Large intestine (tissue), 12 donors: ENCODE measurements at places on chromosomes 7 and 10.
A peak's percentile ranks its signal among the peaks of the same experiment; 100 is the strongest.

- no peaks in the 10 kb centered on the region for H3K4me1 ChIP-seq
- H3K27me3 ChIP-seq = no peaks in the 10 kb centered on the region
- H3K27ac ChIP-seq = no peak overlapping the region
Measured at GRCh38 chr7:14420768-14421167, 431.3 kb upstream of the ETV1 start.

- no peaks in the 10 kb centered on the region for H3K27me3 ChIP-seq
- no peak for DNase-seq
- no peaks in the 10 kb centered on the region for H3K36me3 ChIP-seq
Measured at GRCh38 chr10:114523876-114524275, 119.6 kb upstream of the AFAP1L2 start.

GRCh38 chr10:74641659-74642058 lies 184.7 kb upstream of the KAT6B start:
- no peaks in the 10 kb centered on the region for H3K4me1 ChIP-seq
- no peaks in the 10 kb centered on the region for H3K27me3 ChIP-seq
- no peak overlapping the region for H3K4me3 ChIP-seq
- DNase-seq = no peak

DNA sequence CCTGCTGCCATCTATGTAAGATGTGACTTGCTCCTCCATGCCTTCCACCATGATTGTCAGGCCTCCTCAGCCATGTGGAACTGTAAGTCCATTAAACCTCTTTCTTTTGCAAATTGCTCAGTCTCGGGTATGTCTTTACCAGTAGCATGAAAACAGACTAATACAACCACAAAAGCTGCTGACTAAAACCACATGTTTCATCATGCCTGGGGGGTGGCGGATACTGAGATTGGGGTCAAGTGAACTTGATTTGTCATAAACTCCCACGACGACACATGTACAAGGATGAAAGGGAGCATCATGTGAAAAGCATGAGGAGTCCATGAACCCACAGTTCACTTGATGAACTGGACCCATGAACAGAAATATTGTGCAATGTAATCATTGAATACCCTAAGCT lies 134.9 kb upstream of the ANK3 start:
- no peak overlapping the region for H3K4me3 ChIP-seq
- H3K27me3 ChIP-seq = no peaks in the 10 kb centered on the region
- H3K27ac ChIP-seq = no peak overlapping the region
- H3K4me1 ChIP-seq = no peaks in the 10 kb centered on the region
- DNase-seq = no peak

GRCh38 chr10:86025509-86025908 lies 341.1 kb downstream of the GRID1 start:
- peak; percentile 12 for DNase-seq
- no peaks in the 10 kb centered on the region for H3K4me1 ChIP-seq
- H3K27me3 ChIP-seq = no peaks in the 10 kb centered on the region

GRCh38 chr10:129579228-129579627 lies 112.2 kb downstream of the MGMT start:
- H3K4me1 ChIP-seq = no peaks in the 10 kb centered on the region
- DNase-seq = no peak
- H3K36me3 ChIP-seq = no peaks in the 10 kb centered on the region
- H3K4me3 ChIP-seq = no peak overlapping the region

- H3K4me3 ChIP-seq = no peak overlapping the region
- H3K27me3 ChIP-seq = no peaks in the 10 kb centered on the region
- DNase-seq = no peak
Measured at GRCh38 chr10:11546581-11546980, 64.9 kb downstream of the USP6NL start.

GRCh38 chr10:84537447-84537931 lies 209.1 kb downstream of the CCSER2 start:
- H3K36me3 ChIP-seq = no peaks in the 10 kb centered on the region
- no peak overlapping the region for H3K27ac ChIP-seq
- H3K4me3 ChIP-seq = no peak overlapping the region
- no peaks in the 10 kb centered on the region for H3K4me1 ChIP-seq
- peak; percentile 31 for DNase-seq

GRCh38 chr10:11146402-11147171 lies 128.9 kb downstream of the CELF2 start:
- no peaks in the 10 kb centered on the region for H3K27me3 ChIP-seq
- no peaks in the 10 kb centered on the region for H3K36me3 ChIP-seq
- peaks cover 8% of the 10 kb centered on the region for H3K4me1 ChIP-seq
- H3K4me3 ChIP-seq = no peak overlapping the region

- H3K4me3 ChIP-seq = no peak overlapping the region
- DNase-seq = no peak
- no peak overlapping the region for H3K27ac ChIP-seq
- peaks cover 3% of the 10 kb centered on the region for H3K27me3 ChIP-seq
- H3K36me3 ChIP-seq = no peaks in the 10 kb centered on the region
Measured at GRCh38 chr10:127755753-127756152, 18.8 kb downstream of the FOXI2 start.

- H3K36me3 ChIP-seq = peaks cover 23% of the 10 kb centered on the region
- DNase-seq = no peak
- H3K27me3 ChIP-seq = no peaks in the 10 kb centered on the region
- H3K4me3 ChIP-seq = peak overlapping the region; percentile 94
Measured at GRCh38 chr7:73737491-73738219, 947 bp downstream of the ABHD11 start.

- no peak overlapping the region for H3K4me3 ChIP-seq
- peaks cover 9% of the 10 kb centered on the region for H3K4me1 ChIP-seq
- no peak for DNase-seq
- H3K27me3 ChIP-seq = no peaks in the 10 kb centered on the region
Measured at GRCh38 chr10:67261300-67261797, 335.5 kb downstream of the LRRTM3 start.

DNA sequence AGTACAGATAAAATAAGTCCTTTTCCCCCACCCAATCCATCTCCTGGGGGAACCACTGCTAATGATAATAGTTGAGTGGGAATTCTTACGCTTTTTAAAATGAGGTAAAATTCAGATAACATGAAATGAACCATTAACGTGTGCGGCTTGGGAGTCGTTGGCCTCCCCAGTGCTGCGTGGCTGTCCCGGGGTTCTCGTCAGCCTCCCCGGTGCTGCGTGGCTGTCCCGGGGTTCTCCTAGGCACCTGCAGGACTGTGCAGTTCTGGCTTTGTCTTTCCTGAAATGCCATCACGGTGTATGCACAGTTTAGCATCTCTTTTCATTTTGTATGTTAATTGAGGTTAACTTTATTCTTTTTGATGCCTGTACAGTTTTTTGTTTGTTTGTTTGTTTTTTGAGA lies 13.5 kb downstream of the SUN1 start:
- peaks cover 57% of the 10 kb centered on the region for H3K36me3 ChIP-seq
- no peaks in the 10 kb centered on the region for H3K27me3 ChIP-seq
- H3K4me1 ChIP-seq = peaks cover 2% of the 10 kb centered on the region
- no peak for DNase-seq

GRCh38 chr7:32501522-32501921 lies 6.2 kb downstream of the AVL9 start:
- H3K27ac ChIP-seq = no peak overlapping the region
- no peaks in the 10 kb centered on the region for H3K27me3 ChIP-seq
- no peaks in the 10 kb centered on the region for H3K4me1 ChIP-seq
- H3K36me3 ChIP-seq = peaks cover 2% of the 10 kb centered on the region
- DNase-seq = no peak

DNA sequence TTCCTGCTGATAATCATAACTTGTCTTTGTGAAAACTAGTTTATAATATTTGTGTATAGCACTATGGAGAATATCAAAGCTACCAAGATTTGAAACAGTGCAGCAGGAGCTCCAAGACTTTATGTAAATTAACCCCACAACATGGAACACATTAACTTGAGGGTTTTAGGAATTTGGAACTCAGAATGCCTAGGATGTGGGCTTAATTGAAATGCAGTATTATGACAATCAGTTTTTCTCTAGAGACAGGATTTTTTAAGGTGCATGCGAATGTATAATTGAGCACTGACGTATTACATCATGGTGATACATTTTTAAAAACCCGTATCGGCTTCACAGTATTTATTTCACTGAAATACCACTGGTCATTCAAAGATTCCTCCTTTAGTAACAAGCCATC lies 313.1 kb upstream of the DGKB start:
- no peak overlapping the region for H3K27ac ChIP-seq
- DNase-seq = no peak
- no peaks in the 10 kb centered on the region for H3K36me3 ChIP-seq
- H3K27me3 ChIP-seq = no peaks in the 10 kb centered on the region
- H3K4me3 ChIP-seq = no peak overlapping the region
- no peaks in the 10 kb centered on the region for H3K4me1 ChIP-seq

GRCh38 chr7:16916105-16916639 lies 34.4 kb upstream of the AGR3 start:
- peak; percentile 58 for DNase-seq
- peaks cover 29% of the 10 kb centered on the region for H3K4me1 ChIP-seq
- H3K4me3 ChIP-seq = no peak overlapping the region
- no peaks in the 10 kb centered on the region for H3K36me3 ChIP-seq
- no peaks in the 10 kb centered on the region for H3K27me3 ChIP-seq

DNA sequence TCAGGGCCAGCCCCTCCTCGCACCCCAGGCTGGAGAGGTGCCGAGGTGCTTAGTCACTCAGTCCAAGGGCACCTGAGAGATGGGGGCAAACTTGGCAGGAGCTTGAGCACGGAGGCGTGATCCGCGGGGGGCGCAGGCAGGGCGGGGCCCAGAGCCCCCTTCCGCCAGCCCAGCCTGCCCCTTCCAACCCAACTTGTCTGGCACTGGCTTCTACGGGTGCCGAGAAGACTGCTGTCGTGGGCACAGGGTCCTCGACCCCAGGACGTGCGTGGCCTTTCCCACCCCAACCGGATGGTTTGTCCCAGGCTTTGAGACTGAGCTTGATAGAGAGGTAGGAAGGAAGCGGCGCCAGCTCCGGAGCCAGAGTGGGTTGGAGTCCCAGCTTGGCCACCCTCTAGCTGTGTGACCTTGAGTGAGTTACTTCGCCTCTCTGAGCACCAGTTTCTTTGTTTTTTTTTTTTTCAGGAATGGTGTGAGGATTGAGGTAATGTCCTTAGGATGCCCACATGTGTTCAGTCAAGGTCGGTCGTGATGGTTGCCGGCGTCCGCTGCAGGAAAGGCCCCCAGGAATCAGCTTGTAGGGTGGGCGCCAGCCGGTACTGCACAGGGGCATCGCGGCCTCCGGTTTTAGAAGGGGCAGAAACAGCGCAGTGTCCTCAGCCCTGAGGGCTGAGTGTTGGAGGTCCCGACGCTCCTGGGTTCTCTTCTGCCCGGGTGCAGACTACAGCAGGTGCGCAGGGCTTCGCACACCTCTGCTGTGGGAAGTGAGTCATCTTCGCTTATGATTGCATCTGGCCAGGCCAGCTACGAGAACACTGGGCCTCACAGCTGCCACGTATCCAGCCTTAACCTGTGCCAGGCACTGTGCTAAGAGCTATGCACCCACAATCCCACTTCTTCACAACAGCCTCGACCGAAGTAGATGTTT lies 28.6 kb upstream of the VAX1 start:
- no peak overlapping the region for H3K27ac ChIP-seq
- DNase-seq = peak; percentile 33
- H3K4me3 ChIP-seq = no peak overlapping the region
- H3K36me3 ChIP-seq = no peaks in the 10 kb centered on the region
- peaks cover 12% of the 10 kb centered on the region for H3K4me1 ChIP-seq
- peaks cover 99% of the 10 kb centered on the region for H3K27me3 ChIP-seq

DNA sequence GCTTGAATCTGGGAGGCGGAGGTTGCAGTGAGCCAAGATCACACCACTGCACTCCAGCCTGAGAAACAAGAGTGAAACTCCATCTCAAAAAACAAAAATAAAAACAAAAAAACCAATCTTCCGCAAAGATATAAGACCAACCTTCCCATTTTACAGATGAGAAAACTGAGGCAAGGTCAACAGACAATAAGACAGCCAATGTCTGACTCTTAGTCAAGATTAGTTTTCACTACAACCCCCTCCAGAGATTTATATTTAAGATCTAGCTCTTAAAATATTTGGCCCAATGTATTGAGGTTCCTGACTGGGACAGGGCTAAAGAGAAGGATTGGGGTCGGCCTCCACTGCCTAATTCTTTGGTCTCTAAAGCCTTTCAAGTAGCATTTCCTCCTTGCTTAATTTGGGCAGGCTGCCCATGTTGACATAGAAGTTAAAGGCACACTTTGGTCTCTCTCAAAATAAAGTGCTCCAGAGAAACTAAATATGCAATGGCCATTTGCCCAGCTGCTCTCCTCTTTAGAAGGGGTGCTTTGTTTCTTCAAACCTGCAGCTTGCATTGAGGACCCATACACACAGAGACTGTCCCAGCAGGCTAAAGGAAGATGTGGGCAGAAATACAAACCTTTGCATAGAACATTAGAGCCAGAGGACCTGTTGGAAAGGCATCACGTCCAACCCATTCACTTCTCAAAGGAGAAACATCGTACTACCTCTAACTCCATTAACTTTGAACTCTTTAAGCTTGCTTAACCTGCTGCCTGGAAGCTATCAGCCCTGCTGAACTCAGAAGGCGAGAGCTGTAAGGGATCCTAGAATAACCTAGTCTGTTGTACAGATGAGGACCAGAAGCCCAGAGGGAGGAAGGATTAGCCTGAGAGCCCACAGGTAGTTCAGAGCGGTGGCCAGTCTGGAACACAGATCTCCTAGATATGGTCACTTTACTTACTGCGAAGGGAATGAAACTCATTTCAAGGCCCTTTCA lies 3.9 kb downstream of the TECTB start:
- H3K4me3 ChIP-seq = no peak overlapping the region
- H3K4me1 ChIP-seq = no peaks in the 10 kb centered on the region
- H3K36me3 ChIP-seq = no peaks in the 10 kb centered on the region
- no peak for DNase-seq

DNA sequence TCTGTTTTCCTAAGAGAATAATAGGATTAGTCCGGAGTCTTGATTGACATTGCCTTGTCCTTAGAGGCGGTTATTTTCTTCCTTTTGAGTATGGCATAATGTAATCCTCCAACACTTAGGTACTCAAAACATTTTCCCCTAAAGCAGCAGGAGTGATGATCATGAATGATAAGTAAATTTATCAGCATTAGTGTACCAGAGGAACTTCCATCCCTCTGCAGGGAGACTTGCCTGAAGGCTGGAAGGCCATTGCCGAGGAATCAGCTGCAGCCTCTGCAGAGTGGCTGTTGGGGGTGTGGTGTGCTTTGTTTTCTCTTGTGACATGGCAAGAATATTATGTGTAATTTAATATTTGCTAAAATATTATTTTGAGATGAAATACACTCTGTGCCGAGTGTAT lies 56.8 kb downstream of the RAB11FIP2 start:
- no peak for DNase-seq
- no peaks in the 10 kb centered on the region for H3K27me3 ChIP-seq
- no peaks in the 10 kb centered on the region for H3K36me3 ChIP-seq
- H3K27ac ChIP-seq = no peak overlapping the region
- H3K4me1 ChIP-seq = no peaks in the 10 kb centered on the region
- H3K4me3 ChIP-seq = no peak overlapping the region

DNA sequence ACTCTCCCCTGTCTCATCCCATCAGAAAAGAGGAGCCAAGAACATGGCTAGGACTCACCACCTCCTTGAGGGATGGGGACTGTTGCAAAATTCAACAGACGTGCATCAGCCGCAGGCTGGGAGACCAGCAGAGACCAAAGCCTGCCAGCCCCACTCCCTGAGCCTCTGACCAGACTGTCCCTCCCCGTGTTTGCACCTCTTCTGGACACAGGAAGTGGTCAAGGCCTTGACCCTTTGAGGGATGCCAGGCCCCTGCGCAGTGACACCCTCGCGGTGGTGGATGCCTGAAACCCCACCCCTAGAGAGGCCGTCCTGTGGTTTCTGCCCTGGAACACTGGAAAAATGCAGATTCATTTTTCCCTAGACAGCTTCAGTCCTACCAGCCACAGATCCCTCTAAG lies 128.4 kb upstream of the TCF7L2 start:
- DNase-seq = no peak
- no peak overlapping the region for H3K4me3 ChIP-seq
- no peaks in the 10 kb centered on the region for H3K36me3 ChIP-seq
- no peaks in the 10 kb centered on the region for H3K4me1 ChIP-seq
- no peaks in the 10 kb centered on the region for H3K27me3 ChIP-seq
